NCI-H2171 (cell line): ENCODE measurements at places on chromosomes 5 and 9.

DNA sequence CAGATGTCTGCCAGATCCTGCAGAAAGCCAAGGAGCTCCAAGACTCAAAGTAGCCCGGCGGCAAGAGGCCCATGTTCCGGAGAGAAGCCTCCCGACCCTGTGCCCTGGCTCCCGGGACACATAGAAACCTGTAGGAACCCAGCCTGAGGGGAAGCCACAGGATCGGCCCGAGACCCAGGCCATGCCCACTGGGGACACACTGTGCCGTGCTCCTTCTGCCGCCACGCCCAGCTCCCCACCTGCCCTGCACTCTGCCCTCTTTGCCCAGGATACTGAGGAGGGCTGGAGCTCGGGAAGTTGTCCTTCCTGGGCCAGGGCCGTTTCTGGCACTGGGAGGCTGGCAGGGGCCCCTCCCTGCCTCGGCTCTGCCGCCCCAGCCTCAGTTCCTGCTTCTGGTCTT lies 10.5 kb upstream of the ENDOG start:
- DNase-seq, result no peak

DNA sequence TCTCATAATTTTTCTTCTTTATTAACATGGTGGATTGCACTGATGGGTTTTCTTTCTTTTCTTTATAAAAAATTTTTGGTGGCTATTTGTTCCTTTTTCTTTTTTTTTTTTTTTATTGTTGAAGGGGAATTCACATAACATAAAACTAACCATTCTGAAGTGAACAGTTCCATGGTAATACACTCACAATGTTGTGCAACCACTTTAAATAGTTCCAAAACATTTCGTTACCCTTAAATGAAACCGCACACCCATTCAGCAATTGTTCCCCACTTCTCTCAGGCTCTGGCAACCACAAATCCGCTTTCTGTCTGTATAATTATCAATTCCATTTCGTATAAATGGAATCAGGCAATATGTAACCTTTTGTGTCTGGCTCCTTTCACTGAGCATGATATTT lies 11.7 kb upstream of the SETX start:
- no peak for DNase-seq

- no peak for DNase-seq
Measured at GRCh38 chr9:131116281-131117120, 8.9 kb upstream of the NUP214 start.

- no peak for DNase-seq
Measured at GRCh38 chr9:18294229-18294628, 179.7 kb upstream of the ADAMTSL1 start.

GRCh38 chr5:168341178-168341577 lies 49.7 kb downstream of the WWC1 start:
- DNase-seq, result no peak

GRCh38 chr5:133807348-133807747 lies 161.1 kb downstream of the C5orf15 start:
- DNase-seq, result no peak
